ENCODE measurements at places on chromosomes 5 and 9.
A peak's percentile ranks its signal among the peaks of the same experiment; 100 is the strongest.

GRCh38 chr5:75366787-75367186 lies 29.8 kb downstream of the HMGCR start:
- DNase-seq = peak; percentile 7

DNA sequence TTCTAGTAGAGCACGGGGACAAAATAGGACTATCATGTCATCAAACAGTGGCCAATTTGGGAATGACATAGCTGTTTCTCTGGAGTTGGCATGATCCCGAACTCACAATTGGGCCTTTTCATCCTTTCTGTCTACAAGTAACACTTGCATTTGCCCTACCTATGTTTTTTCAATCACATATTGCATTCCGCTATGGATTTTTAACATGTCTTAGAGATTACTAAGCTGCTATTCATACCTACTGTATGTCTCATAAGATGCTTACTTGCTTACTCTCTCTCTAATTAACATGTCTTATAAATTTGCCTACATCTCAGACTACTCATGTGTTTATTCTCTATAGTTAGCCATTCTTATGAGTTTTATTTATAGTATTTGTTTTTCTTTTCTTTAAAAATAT lies 341.2 kb upstream of the CTNND2 start:
- no peak for DNase-seq

- no peak for DNase-seq
These were observed 44.9 kb downstream of the APBA1 start for GRCh38 chr9:69627281-69627680.

GRCh38 chr9:109238655-109239054 lies 71.6 kb upstream of the FRRS1L start:
- no peak for DNase-seq

GRCh38 chr5:135110785-135111596 lies 77.0 kb upstream of the PITX1 start:
- DNase-seq = no peak

DNA sequence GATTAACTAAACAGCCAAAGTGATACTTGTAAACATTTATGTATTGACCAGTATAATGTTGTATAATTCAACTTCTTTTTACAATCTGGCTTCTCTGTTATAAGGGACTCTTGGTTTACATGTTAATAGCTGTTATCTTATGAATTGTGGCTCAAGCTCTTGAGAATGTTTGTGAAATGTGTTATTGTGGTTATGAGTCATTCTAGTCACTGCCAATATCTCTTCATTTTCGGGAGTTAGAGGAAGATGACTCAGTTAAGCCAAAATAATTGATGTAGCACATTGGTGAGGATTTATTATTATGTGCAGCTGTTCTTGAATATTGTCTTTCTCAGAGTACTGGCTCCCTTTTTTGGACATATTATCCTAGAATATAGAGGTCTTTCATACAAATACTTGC lies 655.2 kb upstream of the RIOK2 start:
- DNase-seq = peak; percentile 4

GRCh38 chr5:123429221-123429954 lies 6.2 kb upstream of the CEP120 start:
- DNase-seq = no peak

- no peak for DNase-seq
These were observed 1.0 kb downstream of the NUDCD2 start for GRCh38 chr5:163458778-163459385.

DNA sequence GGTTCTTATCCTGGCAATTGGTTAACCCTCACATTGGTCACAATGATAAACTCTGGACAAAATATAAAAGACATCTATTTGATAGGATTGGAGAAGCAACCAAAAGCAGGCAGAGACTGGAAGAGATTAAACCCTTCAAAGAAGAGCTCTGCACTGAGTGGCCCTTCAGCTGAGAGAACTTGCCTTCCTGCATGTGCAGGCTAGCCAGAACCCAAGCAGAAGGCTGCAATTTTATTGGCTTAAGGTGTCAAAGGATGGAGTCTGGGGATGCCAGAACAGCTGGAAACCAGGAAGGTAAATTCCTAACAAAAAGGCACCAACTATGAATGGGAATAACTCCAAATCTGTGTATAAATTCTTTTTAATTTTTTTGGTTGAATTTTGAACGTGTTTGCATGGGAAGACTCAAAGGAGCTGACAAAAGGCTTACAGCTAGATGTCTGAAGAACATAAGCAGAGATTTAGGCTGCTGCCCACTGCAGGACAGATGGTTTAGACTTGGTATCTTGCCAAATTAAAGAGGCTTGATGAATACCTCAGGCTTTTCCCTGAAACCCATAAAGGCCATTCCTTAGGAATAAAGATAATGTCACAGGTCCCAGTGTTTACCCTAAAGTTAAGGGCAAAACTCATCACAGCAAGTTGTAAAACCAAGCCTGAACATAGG lies 66.3 kb downstream of the NR2F1 start:
- DNase-seq = no peak

DNA sequence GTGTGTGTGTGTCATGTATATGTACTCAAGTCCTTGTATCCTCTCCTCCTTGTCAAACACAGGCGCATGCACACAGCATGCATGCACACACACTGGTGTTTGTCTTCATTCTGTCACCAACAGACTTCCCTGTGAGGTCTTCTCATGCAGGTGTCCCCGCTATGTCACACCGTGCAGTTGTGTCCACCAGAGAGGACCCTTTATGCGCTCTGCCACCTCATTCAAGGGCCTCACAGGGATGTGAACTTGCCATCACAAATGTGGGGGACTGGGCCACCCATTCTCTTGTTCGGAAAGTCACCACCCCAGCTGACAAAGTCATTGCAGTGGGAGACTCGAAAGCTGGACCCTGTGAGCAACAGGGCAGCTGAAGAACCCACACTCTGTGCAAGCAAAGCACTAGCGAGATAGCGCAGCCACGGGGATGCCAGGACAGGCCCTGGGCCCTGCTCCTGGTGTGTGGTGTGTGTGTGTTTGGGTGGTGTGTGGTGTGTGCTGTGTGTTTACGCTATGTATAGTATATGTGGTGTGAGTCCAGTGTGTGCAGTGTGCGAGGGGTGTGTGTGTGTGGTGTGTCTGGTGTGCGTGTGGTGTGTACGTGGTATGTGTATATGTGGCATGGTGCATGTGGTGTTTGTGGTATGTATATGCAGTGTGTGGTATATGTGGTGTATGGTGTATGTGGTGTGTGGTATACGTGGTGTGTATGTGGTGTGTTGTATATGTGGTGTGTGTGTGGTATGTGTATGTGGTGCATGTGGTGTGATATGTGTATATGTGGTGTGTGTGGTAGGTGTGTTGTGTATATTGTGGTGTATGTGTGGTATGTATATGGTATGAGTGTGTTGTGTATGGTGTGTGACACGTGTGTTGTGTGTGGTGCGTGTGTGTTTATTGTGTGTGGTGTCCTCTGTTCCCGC lies 30.9 kb upstream of the NXNL2 start:
- no peak for DNase-seq

DNA sequence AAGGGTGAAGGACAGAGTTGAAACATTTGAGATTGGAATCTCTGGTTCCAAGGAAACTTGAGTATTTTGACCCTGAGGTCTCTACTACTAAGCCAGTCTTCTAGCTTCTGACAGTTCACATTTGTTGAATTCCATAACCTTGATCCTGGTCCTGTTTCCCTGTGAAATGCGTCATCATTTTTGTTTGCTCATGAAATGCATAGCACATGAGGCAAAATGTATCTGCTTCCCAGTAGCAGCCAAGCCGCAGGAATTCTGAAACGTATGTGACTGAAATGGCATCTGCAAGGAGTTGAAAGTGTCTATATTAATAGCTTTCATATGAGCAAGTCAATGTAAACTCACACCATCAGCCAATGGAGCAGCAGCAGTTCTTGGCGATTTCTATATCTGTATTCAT lies 307.9 kb downstream of the CSNK1G3 start:
- DNase-seq = no peak

DNA sequence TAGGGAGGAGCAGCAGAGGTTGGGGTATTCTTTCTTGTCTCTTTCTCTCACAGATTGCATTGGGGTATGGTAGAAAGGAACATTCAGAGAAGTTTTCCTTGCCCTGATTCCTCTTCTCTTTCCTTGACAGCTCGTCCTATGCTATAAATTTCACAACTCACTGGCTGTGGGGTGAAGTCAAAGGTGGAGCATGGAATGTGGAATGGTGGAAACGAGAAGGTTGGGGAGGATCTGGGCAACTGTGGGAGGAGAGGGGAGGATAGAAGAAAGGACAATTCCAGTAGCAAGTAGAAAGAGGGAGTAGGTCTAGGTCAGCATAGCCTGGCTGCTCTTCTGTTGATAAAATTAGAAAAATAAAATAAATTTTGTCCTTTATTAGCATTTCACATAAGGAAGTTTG lies 39.0 kb upstream of the POC5 start:
- DNase-seq = no peak

DNA sequence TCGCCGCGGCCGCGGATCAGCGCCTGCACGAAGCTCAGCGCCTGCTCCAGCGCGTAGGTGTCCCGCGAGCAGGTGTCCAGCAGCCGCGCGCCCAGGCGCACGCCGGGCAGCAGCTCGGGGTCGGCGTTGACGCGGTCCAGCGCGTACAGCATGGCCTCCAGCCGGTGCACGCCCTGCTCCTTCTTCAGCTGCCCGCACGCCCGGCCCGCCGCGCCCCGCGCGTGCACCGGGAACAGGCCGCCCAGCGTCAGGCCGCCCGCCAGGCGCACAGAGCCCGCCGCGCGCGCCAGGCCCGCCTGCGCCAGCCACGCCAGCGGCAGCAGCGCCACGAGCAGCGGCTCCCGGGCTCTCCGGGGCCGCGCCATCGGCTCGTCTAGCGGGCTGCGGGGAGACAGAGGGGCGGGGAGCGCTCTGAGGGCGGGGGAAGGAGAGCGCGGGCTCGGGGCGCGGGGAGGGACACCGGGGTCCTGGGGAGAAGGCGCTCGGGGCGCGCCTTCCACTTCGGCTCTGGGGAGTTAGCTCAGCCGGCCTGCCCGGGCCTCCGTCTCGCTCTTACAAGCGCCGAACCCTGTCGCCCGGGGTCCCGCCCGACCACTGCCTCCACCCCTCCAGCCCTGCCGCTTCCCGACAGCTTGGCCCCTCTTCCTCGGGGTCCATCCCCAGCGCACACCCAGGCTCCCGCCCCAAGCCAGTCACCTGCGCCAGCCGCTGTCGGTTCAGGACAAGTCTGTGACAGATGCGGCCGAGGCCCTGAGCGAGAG lies at the start of gene GRM6:
TSS of gene GRM6 (minus strand) at position 741 of the 761 bp plus-strand sequence. CDS start at position 365, 376 bp downstream.
- no peak for DNase-seq

GRCh38 chr5:81010336-81011169 lies 50.4 kb downstream of the RASGRF2 start:
- DNase-seq = no peak

- no peak for DNase-seq
These were observed 34.5 kb downstream of the PRRT1B start for GRCh38 chr9:131579789-131580211.

DNA sequence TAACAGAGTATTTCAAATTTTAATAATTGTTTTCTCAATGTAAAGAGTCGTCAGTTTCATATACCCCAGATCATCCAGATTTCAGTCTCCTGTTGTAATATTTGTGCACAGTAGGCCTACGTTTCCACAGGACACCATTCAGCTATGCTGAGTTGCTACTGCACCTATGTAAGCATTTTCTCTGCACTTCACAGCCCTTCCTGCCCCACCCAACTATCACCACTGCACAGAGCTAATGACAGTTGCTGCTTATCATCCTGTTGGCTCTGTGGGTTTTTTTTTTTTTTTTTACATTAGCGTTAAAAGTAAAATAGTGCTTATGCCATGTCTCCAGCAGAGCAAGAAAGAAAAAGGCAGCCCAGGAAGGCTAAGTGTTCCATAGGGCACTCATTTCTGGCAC lies 5.9 kb upstream of the PRKACG start:
- no peak for DNase-seq

- DNase-seq = no peak
These were observed 216.8 kb upstream of the OTULINL start for GRCh38 chr5:14364576-14365472.

- no peak for DNase-seq
These were observed 305.4 kb upstream of the NUDT12 start for GRCh38 chr5:103867857-103868598.

DNA sequence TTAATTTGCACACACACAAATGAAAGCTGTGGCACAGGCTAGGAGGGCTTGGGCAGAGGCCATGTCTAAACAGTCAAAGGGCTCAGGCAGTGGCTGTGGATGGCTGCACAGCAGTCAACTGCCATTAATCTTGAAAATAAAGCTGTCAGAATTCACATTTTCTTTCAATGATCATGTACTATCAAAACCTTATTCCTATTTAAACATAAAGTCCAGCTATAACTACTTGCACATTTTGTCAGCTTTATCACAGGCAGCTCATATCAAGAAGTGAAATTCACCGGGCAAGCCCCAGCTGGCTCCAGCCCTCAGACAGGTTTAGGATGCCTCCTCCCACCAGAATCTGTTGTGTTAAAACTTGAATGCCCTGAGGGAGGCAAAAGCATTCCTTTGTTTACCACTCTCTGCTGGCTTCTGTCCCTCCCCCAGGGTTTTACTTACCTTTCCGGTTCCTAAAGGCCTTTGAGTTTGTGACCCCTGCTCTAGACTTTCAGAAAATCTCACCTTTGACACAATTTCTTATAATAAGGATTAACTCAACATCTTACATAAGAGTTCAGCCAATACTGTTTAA lies 54.9 kb upstream of the GRAMD2B start:
- DNase-seq = no peak

DNA sequence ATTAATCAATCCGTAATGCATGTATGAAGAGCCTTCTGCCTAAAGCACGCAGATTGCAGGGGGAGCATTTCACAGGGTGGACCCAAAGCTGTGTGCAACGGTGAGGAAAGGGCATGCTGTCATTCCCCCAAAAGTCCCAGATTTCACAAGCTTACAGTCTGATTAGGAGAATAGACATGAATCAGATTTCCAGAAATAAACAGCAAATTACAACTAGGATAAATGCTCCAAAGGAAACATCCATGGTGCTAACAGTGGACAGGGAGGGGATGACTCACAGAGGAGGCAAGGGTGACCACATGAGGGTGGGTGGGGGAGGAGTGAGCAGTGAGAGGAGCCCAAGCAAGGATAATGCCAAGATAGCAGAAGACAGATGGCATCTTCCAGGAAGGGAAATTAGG lies 258.4 kb upstream of the TAS2R1 start:
- no peak for DNase-seq

GRCh38 chr9:7297521-7297920 lies 502.1 kb downstream of the DMAC1 start:
- no peak for DNase-seq

DNA sequence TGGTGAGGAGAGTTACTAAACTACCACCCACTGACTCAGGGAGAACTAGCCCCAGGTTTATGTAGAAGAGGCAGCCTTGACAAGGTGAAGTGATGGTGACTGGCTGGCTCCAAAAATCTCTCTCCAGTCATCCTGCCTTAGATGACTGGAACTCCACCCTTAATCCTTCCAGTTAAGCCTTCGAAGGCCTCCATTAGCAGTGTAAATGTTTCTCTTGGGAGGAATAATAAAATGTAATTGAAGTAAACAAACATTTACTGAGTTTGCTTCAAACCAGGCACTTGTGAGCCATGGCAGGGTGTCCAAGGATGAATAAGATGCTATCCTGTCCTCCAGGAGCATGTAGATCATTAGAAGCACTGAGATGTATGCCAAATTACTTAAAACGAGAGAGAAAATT lies 35.5 kb downstream of the ASTN2 start:
- DNase-seq = no peak

GRCh38 chr9:5617749-5618148 lies 11.2 kb upstream of the RIC1 start:
- DNase-seq = no peak
